CD14-positive monocyte (primary cell): ENCODE measurements at places on chromosomes 6 and 20.

GRCh38 chr6:142846883-142847287, 98.1 kb downstream of the HIVEP2 start:
- DNase-seq: no peak

GRCh38 chr6:7910298-7910653, 312 bp downstream of the TXNDC5 start:
- DNase-seq: no peak

GRCh38 chr6:37988696-37989095, 169.2 kb downstream of the ZFAND3 start:
- no peak for DNase-seq

DNA sequence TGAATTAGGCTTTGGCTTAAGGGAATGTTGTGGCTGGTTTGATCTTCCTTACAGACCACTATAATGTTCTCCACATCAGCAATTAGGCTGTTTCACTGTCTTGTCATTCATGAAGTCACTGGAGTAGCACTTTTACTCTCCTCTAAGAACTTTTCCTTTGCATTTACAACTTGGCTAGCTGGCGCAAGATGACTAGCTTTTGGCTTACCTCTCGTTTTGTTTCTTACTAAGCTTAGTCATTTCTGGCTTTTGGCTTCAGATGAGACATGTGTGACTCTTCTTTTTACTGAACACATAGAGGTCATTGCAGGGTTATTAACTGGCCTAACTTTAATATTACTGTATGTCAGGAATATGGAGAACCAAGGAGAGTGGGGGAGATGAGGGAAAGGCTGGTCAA, 143.2 kb downstream of the PTCHD4 start:
- no peak for DNase-seq

- DNase-seq: no peak
Measured at GRCh38 chr6:92710048-92710447, 709.3 kb downstream of the EPHA7 start.

GRCh38 chr6:38319256-38320212, 320.2 kb downstream of the BTBD9 start:
- no peak for DNase-seq

GRCh38 chr6:155089746-155090145, 94.6 kb downstream of the TIAM2 start:
- DNase-seq: no peak

GRCh38 chr20:58714923-58715351, 22.3 kb downstream of the NPEPL1 start:
- DNase-seq: peak; percentile 1

- no peak for DNase-seq
Measured at GRCh38 chr6:33172688-33173534, 19.4 kb downstream of the COL11A2 start.

DNA sequence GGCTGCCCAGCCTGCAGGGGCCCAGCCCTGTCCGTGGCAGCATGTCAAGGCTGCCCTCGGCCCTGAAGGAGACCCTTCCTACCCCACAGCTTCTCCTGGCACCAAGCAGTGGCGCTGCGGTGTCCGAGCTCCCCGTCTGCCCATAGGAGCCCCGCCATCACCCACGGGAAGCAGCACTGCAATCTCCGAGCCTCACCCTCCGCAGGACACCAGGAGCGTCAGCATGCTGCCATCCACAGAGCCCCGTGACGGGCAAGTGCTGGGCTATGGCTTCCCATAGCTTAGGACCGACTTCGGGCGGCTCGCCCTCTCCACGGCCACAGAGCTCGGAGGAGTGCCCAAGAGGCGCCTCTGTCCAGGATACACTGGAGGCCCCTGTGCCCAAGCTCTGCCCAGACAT, 25.1 kb downstream of the YTHDF1 start:
- DNase-seq: no peak

- DNase-seq: peak; percentile 99
Measured at GRCh38 chr20:23161968-23162696, 76.0 kb upstream of the CD93 start.

GRCh38 chr6:47161176-47161687, 119.1 kb upstream of the ADGRF1 start:
- DNase-seq: peak; percentile 68

DNA sequence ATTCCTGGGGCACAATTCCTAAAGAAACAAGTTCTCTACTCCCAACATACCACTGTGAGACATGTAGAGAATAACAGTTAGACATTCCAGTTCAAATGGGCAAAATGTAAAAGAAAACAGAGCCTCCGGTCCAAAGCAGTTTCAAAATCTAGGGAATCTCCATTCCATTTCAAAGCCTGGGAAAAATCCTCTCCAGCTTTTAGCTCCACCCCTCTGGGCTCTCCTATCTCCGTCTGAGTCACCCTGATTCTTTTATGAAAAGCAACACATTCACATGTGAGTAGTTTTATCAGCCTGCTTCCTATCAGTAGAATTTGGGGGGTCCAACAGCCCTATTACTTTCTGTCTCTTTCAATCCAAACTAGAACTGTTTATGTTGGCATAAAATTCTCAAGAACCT, 3.7 kb downstream of the CSNK2A1 start:
- DNase-seq: no peak

DNA sequence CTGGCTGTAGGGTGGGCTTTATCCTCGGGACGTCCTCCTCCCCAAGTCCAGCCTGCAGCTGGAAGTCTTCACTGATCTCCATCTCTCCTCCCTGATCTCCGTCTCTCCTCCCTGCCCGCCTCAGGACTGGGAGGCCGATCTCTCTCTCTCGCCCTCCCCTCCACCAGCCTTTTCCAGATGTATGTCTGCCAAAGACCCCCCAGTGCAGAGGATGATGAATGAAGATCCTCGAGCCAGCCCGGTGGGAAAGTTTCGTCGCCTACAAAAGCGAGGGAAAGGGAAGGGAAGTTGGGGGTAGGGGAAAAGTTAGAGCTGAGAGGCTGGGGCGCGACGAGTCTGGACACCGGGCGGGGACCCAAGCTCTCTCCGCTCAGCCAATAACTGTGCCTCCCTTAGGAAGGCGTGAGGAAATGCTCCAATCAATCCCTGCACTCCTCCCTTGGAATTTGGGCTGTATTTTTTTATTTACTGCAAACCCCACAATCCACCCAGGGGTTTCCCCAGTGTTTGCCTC, 595 bp upstream of the SRF start:
- DNase-seq: no peak

DNA sequence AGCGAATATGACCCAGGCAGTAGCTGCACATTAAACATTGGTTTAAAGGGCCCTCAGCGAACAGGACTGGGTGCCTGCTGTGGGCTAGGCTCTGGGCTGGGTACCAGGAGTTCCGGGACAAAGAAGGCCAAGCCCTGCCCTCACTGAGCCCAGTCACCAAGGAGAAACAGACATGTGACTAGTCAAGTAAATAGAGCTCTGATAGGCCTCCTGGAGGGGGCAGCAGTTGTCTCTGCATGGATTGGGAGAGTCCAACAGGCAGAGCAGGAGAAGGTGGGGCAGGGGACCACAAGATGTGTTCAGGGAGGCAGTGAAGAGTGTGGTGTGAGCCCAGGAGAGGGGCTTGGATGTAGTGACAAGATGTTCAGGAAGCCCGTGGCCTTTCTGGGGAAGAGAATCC, 3.1 kb downstream of the HM13 start:
- DNase-seq: peak; percentile 60

DNA sequence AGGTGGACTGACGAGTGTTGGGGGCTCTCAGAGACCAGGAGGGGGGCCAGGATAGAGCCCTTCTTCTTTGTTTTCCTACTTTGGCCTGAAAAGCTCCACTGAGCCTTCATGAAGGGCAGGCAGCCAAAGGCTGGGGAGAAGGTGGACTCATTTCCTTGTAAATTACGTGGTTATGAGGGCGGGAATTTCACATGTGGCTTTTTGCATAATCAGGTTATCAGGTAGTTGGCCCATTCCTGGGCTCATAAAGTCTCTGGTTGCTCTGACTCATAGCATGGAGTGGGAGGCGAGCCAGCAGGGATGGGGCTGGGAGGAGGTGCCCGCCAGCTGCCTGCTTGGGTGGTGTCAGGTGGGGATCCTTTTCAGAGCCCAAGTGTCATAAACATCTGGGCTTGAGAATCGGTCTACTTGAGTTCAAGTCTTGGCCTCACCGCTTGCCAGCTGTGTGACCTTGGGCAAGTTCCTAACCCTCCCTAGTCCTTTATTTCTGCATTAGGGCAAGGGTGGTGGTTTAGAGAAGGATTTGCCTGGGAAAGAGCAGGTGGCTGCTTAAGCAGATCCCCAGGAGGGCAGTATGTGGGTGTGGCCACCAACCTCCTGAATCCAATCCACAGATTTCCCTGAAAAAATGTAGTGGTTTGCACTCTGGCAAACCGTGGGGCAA, 26.5 kb upstream of the RNF24 start:
- peak; percentile 56 for DNase-seq

- no peak for DNase-seq
Measured at GRCh38 chr6:89975991-89976693, 81.9 kb downstream of the GJA10 start.

GRCh38 chr6:140061110-140062042, 686.9 kb upstream of the CITED2 start:
- no peak for DNase-seq

DNA sequence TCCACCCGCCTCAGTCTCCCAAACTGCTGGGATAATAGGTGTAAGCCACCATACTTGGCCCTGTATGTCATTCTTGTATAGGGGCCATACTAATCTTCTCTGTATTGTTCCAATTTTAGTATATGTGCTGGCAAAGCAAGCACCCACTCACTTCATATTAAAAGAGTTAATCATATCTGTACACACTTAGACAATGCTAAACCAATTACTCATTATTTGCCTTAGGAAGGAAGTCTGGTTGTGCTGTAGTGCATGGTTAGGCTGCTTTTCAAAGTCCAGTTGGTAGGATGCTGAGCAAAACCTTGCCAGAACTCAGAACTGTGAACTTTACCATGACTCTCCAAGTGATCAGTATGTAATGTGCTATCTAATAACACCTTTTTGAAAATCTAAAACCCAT, 88.6 kb downstream of the LIN28B start:
- no peak for DNase-seq

DNA sequence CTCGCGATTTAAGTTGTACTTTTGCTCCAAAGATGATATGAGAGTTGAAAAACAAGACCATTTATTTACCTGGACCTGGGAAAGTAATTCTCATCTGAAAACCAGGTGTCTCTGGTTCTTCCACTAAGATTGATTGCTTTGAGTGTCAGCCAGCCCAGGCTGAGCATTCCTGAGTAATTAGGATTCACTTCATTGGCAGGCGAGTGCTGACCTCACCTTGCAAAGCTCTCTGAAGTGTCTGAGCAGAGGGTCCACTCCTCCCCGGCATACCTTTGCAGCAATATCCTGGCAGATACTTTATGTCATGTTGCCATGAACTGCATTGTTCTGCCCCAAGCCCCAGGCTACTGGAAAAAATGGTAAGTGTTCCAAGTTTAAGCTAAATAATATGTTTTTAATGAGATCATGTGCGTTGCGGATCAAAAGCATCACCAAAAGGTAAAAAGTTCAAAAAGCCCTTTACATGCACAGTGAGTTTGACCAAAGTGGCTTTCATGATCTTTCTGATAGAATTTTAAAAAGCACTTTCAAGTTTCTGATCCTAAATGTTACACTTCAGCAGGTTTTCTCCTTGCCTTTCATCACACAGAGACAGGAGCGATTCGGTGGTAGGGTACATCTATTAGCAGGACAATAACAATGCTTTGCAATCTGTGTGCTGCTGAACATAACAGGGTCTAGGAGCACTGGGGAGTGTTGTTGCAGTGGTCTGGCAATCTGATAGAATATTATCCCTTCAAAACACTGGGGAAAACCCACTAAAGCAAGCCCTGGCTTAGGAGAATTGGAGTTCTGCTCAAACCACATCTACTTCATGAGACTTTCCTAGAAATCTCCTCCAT, 127.8 kb upstream of the EEF1E1 start:
- DNase-seq: no peak

GRCh38 chr6:4021854-4022695, 56.9 kb downstream of the FAM217A start:
- no peak for DNase-seq

- no peak for DNase-seq
Measured at GRCh38 chr20:63383556-63383955, 22.4 kb upstream of the CHRNA4 start.

DNA sequence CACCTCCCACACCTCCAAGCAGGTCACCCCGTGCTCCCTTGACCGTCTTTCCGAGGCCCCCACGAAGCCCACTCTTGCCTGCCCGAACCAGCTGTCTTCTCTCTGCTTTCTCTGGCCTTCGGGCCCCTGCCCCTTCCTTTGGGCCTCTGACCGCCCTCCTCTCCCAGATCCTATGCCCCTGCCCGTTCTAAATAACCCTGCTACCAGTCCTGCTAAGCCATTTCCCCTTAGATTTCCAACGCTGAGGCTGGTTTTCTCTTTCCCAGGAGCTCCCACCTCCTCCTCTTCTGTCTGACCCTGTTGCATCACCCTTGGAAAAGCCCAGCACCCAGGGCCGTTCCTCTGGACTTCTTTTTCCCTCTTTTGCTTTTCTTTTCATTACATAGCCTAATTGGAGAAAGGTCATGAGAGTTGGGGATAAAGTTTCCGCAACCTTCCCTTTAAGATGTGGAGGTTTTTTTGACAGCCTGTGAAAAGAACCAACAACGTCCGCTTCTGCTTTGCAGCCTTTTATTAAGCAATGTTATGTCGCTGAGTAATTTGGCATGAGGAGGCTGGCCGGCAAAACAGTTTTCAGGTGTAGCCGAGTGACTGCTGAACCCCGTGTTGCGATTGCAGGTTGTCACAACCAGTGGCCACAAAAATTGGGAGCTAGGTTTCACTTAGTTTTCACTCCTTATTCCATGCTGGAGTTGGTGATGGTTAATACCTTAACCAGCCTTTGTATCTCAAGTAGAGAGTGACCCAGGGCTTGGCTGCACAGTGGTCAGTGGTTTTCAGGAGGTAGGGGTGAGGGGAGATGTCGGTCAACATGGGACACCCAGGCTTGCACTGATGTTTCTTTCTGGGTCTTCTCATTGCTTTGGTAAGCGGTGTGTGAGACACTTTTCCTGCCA, 970 bp downstream of the BLTP3A start:
- peak; percentile 83 for DNase-seq

DNA sequence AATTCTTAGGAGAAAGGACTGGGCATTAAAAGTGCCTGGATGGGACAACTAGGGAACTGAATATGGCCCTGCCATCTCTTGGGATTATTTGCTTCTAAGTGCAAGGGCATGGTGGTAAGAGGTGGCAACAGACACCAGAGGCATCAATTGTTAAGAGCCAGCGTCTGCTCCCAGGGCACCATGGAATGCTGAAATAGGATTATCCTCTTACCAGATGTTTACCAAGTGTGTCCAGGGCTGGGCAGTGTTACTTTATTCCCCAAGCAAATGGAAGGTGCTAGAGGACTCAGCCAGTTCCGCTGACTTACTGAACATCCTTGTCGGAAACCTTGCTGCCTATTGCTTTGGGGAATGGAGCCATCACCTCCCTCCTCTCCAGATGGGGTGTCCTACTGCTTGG, 273.6 kb upstream of the SUPT3H start:
- no peak for DNase-seq

DNA sequence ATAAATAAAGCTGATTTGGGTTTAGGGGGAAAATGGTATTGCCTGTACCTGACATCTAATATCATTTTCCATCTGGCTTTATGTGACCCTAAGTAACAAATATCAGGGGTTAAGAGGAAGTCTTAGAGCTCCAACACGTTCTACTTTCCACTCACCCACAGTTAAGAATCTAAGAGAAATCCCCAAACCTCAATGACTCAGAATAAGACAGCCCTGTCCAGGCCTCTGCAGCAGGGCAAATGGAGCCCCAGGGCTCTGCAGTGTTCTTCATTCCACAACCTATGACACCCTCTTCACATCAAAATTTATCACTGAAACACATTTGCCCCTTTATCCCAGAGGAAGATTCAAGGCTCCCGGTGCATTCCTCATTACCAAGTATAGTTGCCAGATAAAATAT, 20.3 kb upstream of the TENT5A start:
- peak; percentile 73 for DNase-seq
